ENCODE measurements at places on chromosomes 16 and 17. TPM values are rescaled to one million over a fixed set of nuclear protein-coding genes. Genes with fewer than 3 reads are reported as not detected.

DNA sequence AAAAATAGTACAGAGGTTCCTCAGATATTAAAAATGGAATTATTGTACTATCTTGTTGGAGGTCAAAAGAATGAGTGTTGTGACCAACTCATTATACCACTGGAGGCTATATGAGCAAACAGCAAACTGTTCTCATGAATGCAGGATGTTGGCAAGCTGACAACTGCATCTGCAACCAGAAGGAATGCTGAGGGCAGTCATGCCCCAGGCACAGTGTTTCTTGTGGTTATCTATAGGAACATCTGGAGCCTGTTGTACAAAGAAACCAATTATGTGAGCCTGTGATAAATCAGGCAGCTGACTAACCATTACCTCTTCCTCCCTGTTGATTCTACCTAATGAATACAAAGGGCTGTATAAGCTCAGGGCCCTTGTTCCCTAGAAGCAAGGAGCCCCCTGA is 2057.1 kb downstream of the TP53TG3F start:
- no peak overlapping the region for H3K27ac ChIP-seq
- no peaks in the 10 kb centered on the region for H3K4me1 ChIP-seq
- H3K4me3 ChIP-seq: no peak overlapping the region
- no peaks in the 10 kb centered on the region for H3K27me3 ChIP-seq
- H3K36me3 ChIP-seq: no peaks in the 10 kb centered on the region

DNA sequence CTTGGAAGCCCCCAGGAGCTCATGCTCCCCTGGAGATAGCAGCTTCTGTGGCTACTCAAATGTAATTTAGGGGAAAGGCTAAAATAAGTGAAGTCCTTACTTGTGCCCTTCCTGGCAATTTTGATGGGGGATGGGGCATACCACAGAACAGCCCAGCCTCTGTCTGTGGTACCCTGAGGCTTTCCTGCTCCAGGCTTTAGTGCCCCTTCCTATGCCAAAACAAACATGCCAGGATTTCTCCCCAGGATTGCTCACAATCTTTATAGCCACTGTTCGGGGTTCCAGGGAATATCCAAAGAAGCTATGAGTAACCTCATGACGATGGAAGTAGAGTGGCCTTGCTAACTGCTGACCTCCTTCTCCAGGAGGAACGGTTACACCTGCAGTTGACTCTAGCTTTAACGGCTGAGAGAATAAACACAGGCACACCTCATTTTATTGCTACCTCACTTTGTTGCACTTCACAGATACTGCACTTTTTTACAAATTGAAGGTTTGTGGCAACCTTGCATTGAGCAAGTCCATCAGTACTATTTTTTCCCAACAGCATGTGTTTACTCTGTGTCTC is 24.9 kb downstream of the CCL4 start:
- no peaks in the 10 kb centered on the region for H3K4me1 ChIP-seq
- H3K27me3 ChIP-seq: peaks cover 43% of the 10 kb centered on the region
- no peak for ATAC-seq
- H3K36me3 ChIP-seq: no peaks in the 10 kb centered on the region
- H3K27ac ChIP-seq: no peak overlapping the region
- no peak overlapping the region for H3K4me3 ChIP-seq

DNA sequence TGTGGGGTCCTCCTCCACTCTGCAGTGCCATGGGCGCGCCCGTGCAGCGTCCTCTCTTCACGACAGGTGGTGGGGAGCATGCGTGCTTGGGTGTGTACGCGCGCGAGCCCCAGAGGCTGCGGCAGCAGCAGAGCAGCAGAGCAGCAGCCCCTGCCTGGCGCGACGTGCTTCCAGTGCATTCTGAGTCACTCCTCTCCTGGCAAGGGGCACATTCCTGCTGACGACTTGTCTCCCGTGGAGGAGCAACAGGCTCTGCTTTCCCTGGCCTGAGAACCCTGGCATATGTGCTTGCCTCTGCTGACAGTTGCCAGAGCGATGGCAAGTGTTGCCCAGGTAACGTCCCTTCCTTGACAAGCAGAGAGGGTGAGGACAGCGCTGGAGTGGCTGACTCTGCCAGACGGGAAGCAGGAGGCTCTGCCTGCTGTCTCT is 133.8 kb upstream of the PLCG2 start:
- H3K4me1 ChIP-seq: peaks cover 10% of the 10 kb centered on the region
- H3K36me3 ChIP-seq: no peaks in the 10 kb centered on the region
- peak; percentile 89 for ATAC-seq

DNA sequence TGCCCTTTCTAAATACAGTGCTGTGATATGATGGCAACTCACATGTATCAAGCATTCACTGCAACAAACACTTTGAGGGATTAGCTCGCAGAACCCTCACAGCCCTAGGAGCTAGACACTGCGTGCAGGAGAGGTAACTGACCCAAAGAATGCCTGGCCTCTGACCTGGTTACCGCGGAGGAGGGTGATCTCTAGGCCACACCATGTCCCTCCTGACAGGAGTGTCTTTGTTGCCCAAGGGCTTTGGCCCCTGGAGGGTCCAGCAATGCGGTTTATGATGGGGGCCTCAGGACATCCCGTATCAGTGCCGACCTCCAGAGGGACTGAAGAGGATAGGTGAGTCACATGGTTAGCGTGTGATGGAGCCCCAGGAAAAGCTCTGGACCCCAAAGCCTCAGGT is 130.6 kb downstream of the MGAT5B start:
- no peak overlapping the region for H3K4me3 ChIP-seq
- peaks cover 78% of the 10 kb centered on the region for H3K27me3 ChIP-seq
- H3K4me1 ChIP-seq: no peaks in the 10 kb centered on the region
- no peak for ATAC-seq
- H3K36me3 ChIP-seq: no peaks in the 10 kb centered on the region

DNA sequence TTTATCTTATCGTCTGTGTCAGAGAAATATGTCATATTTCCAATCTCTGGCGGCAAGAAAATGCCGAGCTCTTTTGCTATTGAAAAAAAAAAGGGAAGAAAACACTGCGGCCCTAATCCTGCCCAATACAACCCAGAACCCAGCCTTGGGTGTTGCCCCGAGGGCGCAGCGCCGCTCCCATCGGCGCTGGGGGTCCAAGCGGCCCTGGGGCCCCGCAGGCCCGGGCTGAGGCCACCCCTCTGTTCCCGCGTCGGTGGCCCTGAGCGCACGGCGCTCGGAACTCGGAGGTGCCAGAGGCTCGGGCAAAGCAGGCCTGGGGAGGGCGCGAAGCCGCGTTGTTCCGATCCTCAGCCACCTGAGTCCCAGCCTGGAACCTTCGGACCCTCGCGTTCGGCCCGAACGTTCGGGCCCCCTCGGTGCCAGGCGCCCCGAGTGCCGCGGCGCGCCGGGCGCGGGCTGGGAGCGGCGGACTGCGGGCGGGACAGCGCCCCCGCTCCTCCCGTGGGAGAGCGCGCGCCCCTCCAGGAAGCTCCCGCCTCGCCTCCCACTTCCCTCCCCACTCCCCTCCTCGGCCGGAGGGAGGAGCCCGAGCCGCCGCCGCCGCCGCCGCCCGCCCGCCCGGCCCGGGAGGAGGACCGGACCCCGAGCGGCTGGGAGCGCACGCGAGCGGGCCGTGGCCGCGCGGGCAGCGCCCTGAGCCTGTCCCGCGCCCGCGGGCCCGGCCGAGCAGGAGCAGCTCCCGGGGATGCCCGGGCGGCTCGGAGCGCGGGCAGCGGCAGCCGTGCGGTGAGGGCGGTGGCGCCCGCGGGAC is at the start of gene CPNE2:
Gene CPNE2 (plus strand): TSS at position 609 of the 811 bp plus-strand sequence. CDS start 18,160 bp downstream, outside the sequence.
- peak; percentile 91 for ATAC-seq
- H3K27ac ChIP-seq: peak within 1 kb of the TSS; percentile 90
- peak within 1 kb of the TSS; percentile 61 for H3K4me3 ChIP-seq
- H3K4me1 ChIP-seq: peaks cover 42% of the 10 kb centered on the region
- H3K36me3 ChIP-seq: no peaks in the 10 kb centered on the region
- no peaks in the 10 kb centered on the region for H3K27me3 ChIP-seq

Gene PPP1R27
- not detected for total RNA-seq

GRCh38 chr17:82023447-82024241 is 539 bp downstream of the LRRC45 start:
- H3K27me3 ChIP-seq: no peaks in the 10 kb centered on the region
- peak overlapping the region; percentile 94 for H3K4me3 ChIP-seq
- H3K36me3 ChIP-seq: no peaks in the 10 kb centered on the region
- peak overlapping the region; percentile 63 for H3K27ac ChIP-seq
- peaks cover 49% of the 10 kb centered on the region for H3K4me1 ChIP-seq

Gene TEX14
- 0.05 TPM for total RNA-seq

DNA sequence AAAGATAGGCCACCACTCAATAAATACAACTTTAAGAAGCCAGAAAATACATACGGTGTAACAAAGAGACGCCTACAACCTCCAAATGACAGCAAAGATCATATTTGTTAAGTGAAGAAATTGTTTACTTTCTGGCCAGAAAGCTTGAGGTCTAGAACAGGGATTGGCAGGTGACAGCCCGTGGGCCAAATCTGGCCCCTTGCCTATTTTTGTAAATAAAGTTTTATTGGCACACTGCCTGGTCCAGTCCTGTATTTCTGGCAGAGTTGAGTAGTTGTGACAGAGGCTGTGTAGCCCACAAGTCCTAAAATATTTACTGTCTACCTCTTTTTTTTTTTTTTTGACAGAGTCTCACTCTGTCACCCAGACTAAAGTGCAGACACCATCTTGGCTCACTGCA is 3.4 kb upstream of the CLEC19A start:
- no peak overlapping the region for H3K4me3 ChIP-seq
- H3K4me1 ChIP-seq: no peaks in the 10 kb centered on the region
- no peak for ATAC-seq
- H3K36me3 ChIP-seq: no peaks in the 10 kb centered on the region
- no peaks in the 10 kb centered on the region for H3K27me3 ChIP-seq

DNA sequence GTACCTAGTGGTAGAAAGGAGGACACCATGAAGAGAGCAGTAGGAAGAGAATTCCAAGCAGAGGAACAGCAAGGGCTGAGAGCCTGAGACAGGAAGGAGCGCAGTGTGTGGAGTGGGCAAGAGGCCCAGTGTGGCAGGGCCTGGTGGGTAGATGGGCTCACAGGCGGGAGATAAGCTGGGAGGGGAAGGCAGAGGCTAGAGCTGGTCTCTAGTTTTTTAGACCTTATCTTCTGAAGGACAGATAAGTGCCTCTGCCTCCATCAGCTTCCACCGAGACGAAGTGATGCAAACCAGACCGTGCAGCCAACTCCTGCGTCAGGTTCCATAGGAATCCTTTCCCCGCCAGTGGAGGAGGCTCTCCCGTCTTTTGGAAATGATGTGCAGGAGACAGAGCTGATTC is 33.6 kb downstream of the CDH1 start:
- no peak overlapping the region for H3K27ac ChIP-seq
- H3K36me3 ChIP-seq: no peaks in the 10 kb centered on the region
- no peak for ATAC-seq
- H3K27me3 ChIP-seq: no peaks in the 10 kb centered on the region

DNA sequence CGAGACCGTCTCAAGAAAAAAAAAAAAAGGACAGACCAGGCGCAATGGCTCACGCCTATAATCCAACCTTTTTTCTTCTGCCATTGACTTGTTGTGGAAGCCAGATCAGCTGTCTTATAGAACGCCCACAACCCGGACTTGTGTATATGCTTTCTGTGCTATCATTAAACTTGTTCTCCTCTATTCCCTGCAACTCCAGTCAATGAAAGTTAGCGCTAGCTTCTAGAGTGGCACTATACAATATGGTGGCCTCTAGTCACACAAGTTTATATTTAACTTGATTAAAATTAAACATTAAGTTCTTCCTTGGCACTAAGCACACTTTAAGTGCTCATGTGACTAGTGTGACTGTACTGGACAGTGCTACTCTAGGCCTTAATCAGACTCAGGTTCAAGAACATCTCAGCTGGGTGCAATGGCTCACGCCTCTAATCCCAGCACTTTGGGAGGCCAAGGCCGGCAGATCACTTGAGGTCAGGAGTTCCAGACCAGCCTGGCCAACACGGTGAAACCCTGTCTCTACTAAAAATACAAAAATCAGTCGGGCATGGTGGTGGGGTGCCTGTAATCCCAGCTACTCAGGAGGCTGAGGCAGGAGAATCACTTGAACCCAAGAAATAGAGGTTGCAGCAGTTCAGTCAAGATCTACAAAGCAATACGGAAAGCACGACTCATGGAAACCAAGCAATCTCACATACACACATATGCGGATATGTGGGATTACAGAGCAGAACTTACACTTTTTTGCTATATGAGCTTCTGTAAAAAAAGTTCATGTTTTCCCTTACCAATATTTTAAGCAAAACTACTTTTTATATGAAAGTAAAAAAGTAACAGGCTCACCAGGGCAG is 18.8 kb upstream of the GLG1 start:
- H3K4me1 ChIP-seq: no peaks in the 10 kb centered on the region
- no peak overlapping the region for H3K4me3 ChIP-seq
- H3K36me3 ChIP-seq: no peaks in the 10 kb centered on the region
- H3K27me3 ChIP-seq: no peaks in the 10 kb centered on the region
- ATAC-seq: no peak
- no peak overlapping the region for H3K27ac ChIP-seq

DNA sequence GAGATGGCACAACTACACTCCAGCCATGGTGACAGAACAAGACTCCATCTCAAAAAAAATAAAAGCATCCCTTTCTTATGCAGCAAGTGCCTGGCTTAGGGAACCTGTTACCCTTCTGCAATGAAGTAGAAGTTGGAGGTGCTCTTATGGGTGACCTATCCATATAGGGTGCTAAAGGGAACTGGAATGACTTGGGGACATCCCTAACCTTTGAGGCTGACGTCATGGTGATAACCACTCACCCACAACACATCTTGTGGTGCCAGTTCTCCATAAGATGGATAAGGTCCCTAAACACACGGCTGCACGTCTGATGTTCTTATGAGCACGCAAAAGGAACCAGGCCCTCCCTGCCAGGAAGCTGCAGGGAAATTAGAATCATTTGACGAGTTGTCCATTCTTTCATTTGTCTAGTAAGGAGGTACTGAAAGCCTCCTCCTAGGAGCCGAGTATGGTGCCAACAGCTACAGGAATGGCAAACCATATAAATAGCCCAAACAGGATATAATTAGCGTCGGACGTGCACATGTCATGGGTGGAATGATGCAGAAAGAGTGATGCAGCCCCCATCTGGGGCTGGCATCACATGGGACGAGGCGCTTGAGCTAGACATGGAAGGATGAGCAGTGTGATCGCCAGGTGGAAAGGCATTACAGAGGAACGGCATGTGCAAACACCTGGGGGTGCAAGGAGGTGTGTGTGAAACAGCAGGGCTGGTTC is 52.5 kb downstream of the ARHGAP27 start:
- H3K36me3 ChIP-seq: no peaks in the 10 kb centered on the region
- no peak overlapping the region for H3K27ac ChIP-seq
- no peak for ATAC-seq
- no peaks in the 10 kb centered on the region for H3K27me3 ChIP-seq
- H3K4me3 ChIP-seq: no peak overlapping the region

GRCh38 chr16:55660828-55661227 is 5.0 kb downstream of the SLC6A2 start:
- peaks cover 23% of the 10 kb centered on the region for H3K27me3 ChIP-seq
- no peak for ATAC-seq
- H3K27ac ChIP-seq: no peak overlapping the region
- no peak overlapping the region for H3K4me3 ChIP-seq
- no peaks in the 10 kb centered on the region for H3K36me3 ChIP-seq
- H3K4me1 ChIP-seq: peaks cover 29% of the 10 kb centered on the region

- no peak overlapping the region for H3K27ac ChIP-seq
- no peaks in the 10 kb centered on the region for H3K4me1 ChIP-seq
- no peaks in the 10 kb centered on the region for H3K36me3 ChIP-seq
- H3K27me3 ChIP-seq: no peaks in the 10 kb centered on the region
These were observed 9.6 kb upstream of the METTL16 start for GRCh38 chr17:2521257-2521656.

- no peaks in the 10 kb centered on the region for H3K4me1 ChIP-seq
- H3K27me3 ChIP-seq: peaks cover 60% of the 10 kb centered on the region
- no peak for ATAC-seq
- no peak overlapping the region for H3K4me3 ChIP-seq
- no peak overlapping the region for H3K27ac ChIP-seq
These were observed 5.2 kb downstream of the CDH13 start for GRCh38 chr16:82631701-82632685.

- no peak for ATAC-seq
- no peaks in the 10 kb centered on the region for H3K36me3 ChIP-seq
- H3K4me1 ChIP-seq: no peaks in the 10 kb centered on the region
- H3K27me3 ChIP-seq: no peaks in the 10 kb centered on the region
- H3K4me3 ChIP-seq: no peak overlapping the region
These were observed 117.1 kb upstream of the COX10 start for GRCh38 chr17:13952009-13952750.

All from gastroesophageal sphincter (tissue), 4 donors.